ENCODE measurements at places on chromosomes 7 and 10. TPM values are rescaled to one million over a fixed set of nuclear protein-coding genes. Genes with fewer than 3 reads are reported as not detected.

- DNase-seq = peak; percentile 56
Observed at GRCh38 chr7:46352004-46352954, 431.2 kb upstream of the IGFBP3 start.

DNA sequence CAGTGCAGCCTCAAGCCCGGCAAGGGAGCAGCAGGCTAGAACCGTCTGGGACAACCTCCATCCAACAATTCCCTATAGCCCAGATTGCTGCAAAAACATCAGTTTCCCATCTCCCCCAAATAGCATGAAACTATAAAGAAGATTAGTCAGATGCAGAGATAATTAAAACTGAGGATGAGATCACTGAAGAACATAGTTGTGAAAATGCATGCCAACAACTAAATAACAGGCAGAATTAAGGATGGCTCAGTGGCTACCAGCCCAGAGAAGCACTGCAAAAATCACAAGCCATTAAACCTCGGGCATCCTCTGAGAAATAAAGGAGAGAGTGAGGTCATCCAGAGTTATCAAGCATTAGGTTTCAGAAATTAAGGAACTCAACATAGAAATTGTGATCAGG is 427.1 kb downstream of the TNS3 start:
- DNase-seq = no peak

- peak; percentile 18 for DNase-seq
Observed at GRCh38 chr7:85103357-85103756, 83.5 kb downstream of the SEMA3D start.

- DNase-seq = no peak
Observed at GRCh38 chr7:132469264-132469663, 107.0 kb downstream of the PLXNA4 start.

DNA sequence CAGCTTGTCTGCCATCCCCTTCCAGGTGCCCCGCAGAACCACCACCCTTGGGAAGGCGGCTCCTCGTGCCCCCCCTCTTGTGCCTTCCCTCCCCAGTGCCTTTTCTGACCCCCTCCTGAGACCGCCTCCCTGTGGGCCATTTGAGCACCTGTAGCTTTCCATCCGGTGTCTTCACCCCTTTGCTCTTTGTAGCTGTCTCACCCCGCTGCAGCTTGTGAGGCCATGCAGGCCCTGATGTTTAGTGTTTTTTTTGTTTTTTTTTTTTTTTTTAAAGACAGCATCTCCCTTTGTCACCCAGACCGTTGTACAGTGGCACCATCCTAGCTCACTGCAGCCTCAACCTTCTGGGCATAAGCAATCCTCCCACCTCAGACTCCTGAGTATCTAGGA is 52.5 kb downstream of the CUX1 start:
- no peak for DNase-seq

GRCh38 chr7:77458786-77459185 is 42.6 kb upstream of the GSAP start:
- DNase-seq = no peak

DNA sequence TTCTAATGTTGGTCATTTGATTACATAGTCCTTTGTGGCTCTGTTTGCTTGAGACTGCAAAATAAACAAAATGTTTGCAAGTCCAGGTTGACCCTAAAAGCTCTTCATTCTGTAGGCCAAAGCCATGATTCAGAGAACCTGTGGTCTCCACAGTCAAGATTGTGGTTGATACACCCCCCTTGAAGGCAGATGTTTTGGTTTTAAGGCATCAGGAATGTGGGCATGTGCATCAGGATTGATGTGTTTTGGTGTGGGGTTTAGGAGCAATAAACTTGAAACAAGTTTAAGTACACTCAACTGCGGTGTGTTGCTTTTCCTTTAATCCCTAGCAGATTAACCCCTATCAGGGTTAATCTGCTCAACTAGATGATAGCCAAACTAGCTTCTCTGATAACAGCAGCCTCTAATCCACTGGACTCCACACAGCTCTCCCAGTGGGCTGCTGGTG is 379.1 kb upstream of the GALNT17 start:
- DNase-seq = no peak

DNA sequence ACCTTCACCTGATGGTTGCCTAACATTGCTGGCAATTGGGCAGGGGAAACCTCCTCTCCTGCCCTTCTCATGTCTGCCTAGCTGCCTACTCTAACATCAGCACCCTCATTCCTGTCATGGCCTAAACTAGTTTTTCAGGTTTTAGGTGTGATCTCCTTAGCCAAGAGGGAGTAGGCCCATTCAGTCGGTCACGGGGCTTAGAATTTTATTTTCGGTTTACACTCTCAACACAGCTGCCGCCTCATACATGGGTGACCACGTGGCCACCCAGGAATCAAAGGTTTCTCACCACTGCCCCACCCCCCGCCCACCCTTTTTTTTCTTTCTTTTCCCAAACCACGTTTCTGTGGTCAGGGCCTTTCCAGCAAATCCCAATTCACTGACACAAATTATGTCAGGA is 97.2 kb downstream of the RALA start:
- DNase-seq = no peak

- DNase-seq = no peak
Observed at GRCh38 chr10:33199731-33200232, 134.7 kb downstream of the NRP1 start.

DNA sequence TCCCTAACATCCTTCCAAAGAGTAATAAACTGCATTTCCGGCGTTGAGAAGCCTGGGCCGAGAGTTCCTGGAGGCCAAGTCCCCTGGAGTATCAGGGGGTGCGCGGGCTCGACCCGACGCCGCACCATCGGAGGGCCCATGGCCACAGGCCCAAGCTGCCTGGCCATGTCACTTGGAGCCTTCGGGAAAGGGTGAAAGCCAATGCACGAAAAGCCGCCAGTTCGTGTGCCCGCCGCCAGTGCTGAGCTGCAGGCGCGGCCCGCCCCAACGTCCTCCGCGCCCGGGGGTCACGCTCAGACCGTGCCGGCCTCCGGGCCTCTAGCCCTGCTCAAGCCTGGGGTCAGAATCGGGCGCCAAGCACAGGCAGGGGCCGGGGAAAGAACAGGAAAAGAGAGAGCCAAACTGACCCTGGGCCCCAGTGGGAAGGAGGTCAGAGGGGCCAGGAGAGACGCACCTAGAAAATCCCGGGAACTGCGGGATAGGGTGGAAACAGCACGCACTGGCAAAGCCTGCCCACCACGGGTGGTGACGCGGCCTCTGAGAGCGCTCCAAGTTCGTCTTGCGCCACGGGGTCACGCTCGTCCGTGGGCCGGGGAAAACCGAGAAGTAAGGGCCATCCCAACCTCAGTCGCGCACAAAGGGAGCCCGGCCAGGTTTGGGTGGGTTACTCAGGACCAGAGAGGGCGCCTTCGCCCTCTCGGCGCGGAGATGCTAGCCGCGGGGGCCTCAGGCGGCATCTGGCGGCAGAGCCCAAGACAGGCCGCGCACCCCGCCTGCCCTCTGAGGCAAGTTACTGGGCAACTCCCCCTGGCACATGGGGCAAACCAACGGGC is 4.2 kb upstream of the EBF3 start:
- DNase-seq = no peak

DNA sequence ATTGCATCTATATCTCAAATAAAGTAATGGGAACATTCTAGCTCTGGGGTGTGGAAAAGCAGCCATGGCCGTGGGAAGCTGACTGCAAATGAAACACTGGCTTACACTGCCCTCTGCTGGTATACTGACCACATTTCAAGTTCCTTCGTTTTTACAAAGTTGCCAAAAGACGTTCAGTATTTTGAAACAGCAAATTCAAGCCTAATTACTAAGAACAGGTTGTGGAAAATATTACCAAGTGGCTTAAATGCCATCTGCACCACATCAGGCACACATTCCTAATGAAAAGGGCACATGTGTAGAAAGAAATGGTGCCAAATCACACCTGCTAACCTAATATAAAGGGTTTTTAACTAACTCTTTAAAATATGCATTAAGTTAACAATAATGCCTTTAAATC is 83.9 kb downstream of the JAZF1 start:
- peak; percentile 42 for DNase-seq

DNA sequence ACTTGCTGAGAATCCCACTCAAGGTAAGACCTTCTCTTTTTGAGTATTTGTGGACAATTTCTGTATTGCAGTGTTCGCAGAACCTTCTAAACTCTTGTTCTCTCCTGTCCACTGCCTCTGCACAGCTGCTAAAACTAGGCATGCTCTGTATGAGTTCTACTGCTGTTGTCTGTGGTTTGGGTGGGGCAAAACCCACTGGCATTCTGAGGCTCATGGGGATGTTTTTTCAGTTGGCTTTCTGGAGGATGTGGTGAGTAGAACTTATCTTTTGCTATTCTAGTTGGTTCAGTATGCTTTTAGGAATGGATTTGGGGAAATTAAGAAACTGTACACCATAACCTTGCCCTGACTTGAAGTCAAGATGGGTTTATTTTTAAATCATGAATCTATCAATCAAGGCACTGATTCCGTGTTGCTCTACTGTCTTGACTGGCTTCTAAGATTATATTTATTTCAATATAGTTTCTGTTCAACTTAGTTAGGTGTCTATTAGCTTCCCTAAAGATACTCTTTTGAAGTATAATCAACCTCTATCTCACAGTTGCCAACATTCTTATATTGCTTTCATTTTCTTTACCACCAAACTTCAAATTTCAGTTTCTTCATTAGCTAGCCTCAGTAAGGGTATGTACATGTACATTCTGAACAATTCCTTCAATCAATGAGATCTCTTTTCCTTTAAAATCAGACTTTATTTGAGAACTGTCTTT is 25.0 kb upstream of the C1GALT1 start:
- no peak for DNase-seq

- DNase-seq = no peak
Observed at GRCh38 chr7:115260381-115260780, 338.5 kb downstream of the MDFIC start.

DNA sequence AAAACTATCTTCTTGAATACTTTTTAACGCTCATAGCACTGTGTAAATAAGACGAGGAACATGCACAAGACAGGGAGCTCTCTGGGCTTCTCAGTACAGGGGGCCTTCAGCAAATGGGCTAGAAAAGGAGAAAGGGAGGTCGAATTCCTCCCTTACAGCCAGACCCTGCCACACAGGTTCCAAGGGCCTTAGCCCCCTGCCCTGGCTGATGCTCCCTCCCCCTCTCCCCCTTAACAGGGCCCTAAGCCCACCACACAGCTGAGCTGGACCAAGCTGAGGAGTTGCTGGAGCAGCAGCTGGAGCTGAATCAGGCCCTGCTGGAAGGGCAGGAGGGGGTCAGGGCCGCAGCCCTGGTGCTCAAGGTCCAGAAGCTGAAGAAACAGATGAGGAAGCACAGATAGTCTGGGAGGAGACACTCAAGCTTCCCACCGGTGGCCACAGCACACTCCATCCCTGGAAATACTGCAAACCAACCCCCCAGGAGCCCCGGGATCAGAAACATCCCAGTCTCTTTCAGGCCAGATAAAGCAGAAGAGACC is 153.9 kb downstream of the SNX13 start:
- no peak for DNase-seq

GRCh38 chr7:85471740-85472139 is 284.9 kb upstream of the SEMA3D start:
- DNase-seq = no peak

GRCh38 chr7:54664235-54665228 is 94.5 kb downstream of the SEC61G start:
- no peak for DNase-seq

- DNase-seq = no peak
Observed at GRCh38 chr7:131109759-131110296, 217.8 kb upstream of the MKLN1 start.

DNA sequence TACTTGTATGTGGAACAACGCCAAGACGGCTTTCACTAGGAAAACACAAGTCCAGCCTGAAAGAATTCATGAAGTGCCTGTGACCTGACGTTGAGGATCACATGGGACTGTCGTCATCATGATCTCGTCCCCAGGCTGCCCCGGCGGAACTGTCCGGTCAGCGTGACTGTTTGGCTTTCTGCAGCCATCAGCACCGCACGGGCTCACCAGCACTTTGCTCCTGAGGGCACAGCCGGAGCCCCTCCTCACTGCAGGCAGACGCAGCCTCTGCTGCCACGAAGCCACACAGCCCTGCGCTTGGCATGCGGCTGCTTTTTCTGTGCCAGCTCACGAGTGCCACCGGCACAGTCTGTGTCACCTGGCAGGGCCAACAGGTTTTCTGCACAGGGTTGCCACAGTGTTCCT is 9.4 kb upstream of the GET4 start:
- DNase-seq = no peak

GRCh38 chr10:116769791-116770190 is 27.4 kb upstream of the HSPA12A start:
- DNase-seq = no peak

DNA sequence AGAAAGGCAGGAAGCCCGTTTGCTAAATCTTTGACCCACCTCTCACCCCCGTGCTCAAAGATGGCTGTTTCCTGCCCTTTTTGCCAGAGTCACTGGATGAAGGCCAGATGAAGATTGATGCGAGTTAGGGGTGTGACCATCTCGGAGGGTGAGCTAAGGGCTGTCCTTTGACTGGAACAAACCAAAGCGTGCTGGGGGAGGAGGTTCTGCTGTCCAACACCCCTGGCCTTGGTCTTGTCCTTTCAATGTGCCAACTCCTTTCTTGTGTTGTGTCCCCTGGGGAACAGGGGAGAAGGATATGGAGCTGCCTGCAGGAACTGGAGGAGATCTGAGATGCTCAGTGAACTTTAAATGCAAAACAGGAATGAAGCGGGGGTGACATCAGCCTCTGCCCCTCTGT is 90.3 kb upstream of the ADAM12 start:
- DNase-seq = no peak

- no peak for DNase-seq
Observed at GRCh38 chr7:2271273-2272026, 29.4 kb downstream of the NUDT1 start.

The SRRM3 gene
- 12.7 TPM for total RNA-seq

The DLD gene
- 104 TPM for total RNA-seq

The GIMAP1 gene
- total RNA-seq = 0.10 TPM

The TAS2R4 gene
- 1.2 TPM for total RNA-seq

The AFAP1L2 gene
- total RNA-seq = 0.93 TPM

The GSAP gene
- not detected for total RNA-seq

The ASZ1 gene
- not detected for total RNA-seq

The TMEM178B gene
- total RNA-seq = 0.02 TPM

The PDE6C gene
- total RNA-seq = not detected

The KLF14 gene
- total RNA-seq = 0.93 TPM

The LIPK gene
- total RNA-seq = not detected

The C10orf105 gene
- total RNA-seq = not detected

The VPS37D gene
- 9.5 TPM for total RNA-seq

The ANKRD7 gene
- total RNA-seq = not detected

The OPALIN gene
- not detected for total RNA-seq

The SUN3 gene
- 4.5 TPM for total RNA-seq

The CYP2E1 gene
- 1.5 TPM for total RNA-seq

The NODAL gene
- total RNA-seq = 0.30 TPM

The CALML5 gene
- total RNA-seq = not detected
